Stimulated activated CD4-positive, alpha-beta T cell treated with anti-CD3 and anti-CD28 coated beads, Interleukin-4, amount 100 ng/mL, for 4 hours (primary cell): ENCODE measurements at places on chromosomes 16 and 17.

- peak; percentile 32 for DNase-seq
These were observed 2.2 kb downstream of the RAB26 start for GRCh38 chr16:2150418-2151187.

GRCh38 chr16:82071421-82071820 lies 36.4 kb downstream of the HSD17B2 start:
- DNase-seq, result no peak

GRCh38 chr16:84463221-84463620 lies 41.2 kb downstream of the MEAK7 start:
- no peak for DNase-seq

GRCh38 chr16:25192096-25192495 lies 24.7 kb upstream of the AQP8 start:
- DNase-seq, result no peak

DNA sequence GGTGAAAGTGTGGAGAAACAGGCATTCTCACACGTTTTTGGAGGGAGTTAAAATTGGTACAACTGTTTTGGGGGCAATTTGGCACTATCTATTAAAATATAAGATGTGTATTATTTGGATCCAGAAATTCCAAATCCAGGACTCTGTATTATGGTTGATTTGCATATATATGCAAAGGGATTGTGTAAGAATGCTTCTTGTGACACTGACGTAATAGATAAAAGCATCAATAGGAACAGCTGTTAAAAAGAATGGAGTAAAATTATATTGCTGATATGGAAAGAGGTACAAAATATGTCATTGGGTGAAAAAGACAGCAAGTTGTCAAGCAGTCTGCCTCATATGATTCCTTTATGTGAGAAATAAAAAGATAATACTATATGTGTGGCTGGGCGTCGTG lies 17.3 kb downstream of the FA2H start:
- no peak for DNase-seq

DNA sequence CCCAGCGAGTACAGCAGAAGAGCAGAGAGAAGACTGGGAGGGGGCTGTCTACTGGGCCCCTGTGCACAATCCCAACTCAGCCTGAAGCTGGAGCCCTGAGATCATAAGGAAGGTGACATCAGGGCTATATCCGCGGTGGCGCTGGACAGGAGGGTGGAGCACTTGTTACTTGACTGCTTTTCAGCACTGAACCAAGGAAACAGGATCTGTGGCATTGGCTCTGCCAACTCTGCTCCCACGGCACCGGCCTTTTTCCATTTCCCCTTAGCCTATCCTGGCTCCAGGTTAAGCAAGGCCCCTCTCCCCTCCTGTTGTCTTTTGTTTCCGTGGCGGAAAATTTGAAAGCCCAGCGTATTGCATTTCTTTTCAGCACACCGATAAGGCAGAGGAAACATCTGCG lies 125.0 kb upstream of the IRX3 start:
- no peak for DNase-seq

DNA sequence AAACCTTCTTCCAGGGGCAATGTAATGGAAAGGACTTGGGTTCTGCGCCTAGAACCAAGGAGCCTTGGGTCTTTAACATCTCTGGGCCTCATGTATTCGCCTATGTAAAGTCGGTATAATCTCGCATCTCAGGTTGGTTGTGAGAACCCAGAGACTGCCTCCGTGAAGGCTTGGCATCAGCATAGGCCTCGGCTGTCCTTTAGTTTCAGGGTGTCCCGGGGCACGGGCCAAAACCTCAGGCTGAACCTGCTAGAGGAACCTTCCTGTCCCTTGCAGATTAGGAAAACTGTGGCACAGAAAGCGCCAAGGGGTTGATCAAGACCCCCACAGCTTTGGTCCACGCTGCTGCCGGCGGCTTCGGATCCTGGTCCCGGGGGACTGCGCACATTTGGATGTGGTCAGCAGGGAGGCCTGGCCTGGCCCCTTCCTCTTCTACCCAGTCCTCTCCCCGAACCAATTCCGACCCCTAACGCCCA lies 772 bp upstream of the PHAF1 start:
- no peak for DNase-seq
